ENCODE measurements at places on chromosomes 5 and 9. TPM values are rescaled to one million over a fixed set of nuclear protein-coding genes. Genes with fewer than 3 reads are reported as not detected.

Gene TRIM7
- total RNA-seq = 3.0 TPM

Gene TAF11L7
- total RNA-seq = not detected

Gene INSL4
- total RNA-seq = not detected

Gene TAS2R1
- not detected for total RNA-seq

Measured in bronchial smooth muscle cell (primary cell).